ENCODE measurements at places on chromosomes 5 and 9.
A peak's percentile ranks its signal among the peaks of the same experiment; 100 is the strongest.

- no peak for DNase-seq
Measured at GRCh38 chr9:79257228-79257781, 314.5 kb upstream of the TLE4 start.

GRCh38 chr9:20271096-20271495, 351.2 kb downstream of the MLLT3 start:
- DNase-seq = no peak

DNA sequence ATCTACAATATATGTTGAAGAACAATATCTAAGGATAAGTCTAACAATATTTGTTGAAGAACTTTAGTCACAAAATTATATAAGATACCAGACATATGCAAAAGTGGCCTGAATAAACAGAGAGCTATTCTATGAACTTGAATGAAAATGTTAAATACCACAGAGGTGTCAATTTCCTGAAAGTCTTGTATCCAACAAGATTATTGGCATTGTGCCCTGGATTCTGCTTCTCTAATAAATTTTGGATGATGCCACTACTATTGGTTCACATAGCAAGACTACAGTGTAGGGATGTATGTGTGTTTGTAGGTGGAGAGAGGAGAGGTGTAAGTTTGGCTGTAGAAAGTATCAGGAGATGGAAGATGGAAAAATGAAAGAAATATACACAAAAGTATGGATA, 731.8 kb upstream of the RGMB start:
- DNase-seq = peak; percentile 4

DNA sequence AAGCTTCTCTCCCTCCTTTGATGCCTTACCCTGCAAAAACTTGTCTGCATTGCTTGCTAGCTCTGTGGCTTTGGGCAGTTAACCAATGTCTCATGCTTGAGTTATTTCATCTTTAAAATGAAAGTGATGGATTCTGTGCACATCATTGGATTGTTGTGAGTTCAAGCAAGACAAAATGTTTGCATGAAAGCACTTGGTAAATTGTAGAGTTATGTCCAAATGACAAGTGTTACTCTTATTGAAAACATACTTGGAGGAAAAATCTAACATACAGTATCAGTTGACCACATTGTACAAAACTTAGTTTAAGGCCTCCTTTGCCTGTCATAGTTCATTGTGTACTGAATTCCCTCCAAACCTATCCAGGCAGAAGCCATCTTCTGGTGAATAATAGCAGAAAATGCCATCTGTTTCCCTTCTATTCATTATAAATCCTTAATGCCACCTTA, 30.0 kb downstream of the TGFBR1 start:
- no peak for DNase-seq

DNA sequence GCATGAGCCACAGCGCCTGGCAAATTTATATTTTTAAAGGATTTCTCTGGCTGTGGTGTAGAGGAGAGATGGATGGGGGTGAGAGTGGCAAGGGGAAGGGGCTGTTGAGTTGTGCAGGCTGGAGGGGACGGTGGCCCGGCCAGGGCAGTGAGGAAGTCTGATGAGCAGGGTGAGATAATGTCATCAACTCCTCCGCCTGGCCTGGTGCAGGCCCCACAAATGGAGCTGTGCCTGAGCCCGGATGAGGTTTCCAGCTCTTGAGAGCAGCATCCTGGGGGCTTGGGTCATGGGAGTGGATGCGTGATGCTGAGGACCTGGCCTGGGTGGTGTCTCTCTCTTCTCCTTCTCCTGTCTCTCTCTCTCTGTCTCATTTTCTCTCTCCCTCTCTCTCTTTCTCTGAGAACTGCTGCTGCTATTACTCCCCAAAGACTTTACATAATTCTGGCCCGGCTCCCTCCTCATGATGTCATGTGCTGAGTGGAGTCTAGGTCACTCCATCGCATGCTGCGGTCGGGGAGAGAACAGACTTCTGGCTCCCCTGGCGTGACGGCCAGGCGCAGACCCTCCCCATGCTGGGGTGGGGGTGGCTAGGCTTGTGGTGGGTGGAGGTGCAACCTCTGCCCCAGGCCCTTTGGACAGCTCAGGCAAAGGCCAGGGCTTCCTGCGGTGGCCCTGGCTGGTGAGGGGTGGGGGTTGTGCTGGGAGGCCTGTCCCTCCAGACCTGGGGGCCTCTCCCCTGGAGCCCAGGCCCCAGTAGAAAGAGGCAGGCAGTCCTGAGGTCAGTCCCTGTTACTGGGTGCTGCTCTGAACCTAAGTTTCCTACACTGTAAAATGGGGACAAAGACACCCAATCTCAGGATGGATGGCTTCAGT, 26.4 kb downstream of the FGF18 start:
- DNase-seq = no peak

- DNase-seq = no peak
Measured at GRCh38 chr5:165015547-165015946, 1510.1 kb downstream of the MAT2B start.

Measured in COR-L47 (cell line).